Daoy (cell line): ENCODE measurements at places on chromosomes 6 and 20. TPM values are rescaled to one million over a fixed set of nuclear protein-coding genes. Genes with fewer than 3 reads are reported as not detected.

- DNase-seq, result no peak
Observed at GRCh38 chr6:136696238-136696637, 96.0 kb downstream of the MAP3K5 start.

- no peak for DNase-seq
Observed at GRCh38 chr20:36538026-36538722, 3.1 kb upstream of the MYL9 start.

- peak; percentile 53 for DNase-seq
Observed at GRCh38 chr20:38307371-38308046, 3.6 kb downstream of the BPI start.

DNA sequence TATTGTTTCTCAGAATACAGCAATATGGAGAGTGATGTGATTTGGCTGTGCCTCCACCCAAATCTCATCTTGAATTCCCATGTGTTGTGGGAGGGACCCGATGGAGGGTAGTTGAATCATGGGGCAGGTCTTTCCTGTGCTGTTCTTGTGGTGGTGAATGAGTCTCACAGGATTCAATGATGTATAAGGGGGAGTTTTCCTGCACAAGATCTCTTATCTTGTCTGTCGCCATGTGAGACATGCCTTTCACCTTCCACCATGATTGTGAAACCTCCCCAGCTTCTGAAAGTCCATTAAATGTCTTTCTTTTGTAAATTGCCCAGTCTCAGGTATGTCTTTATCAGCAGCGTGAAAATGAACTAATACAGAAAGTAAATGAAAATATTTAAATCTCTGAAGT is 234.8 kb upstream of the TENT5A start:
- peak; percentile 20 for DNase-seq

DNA sequence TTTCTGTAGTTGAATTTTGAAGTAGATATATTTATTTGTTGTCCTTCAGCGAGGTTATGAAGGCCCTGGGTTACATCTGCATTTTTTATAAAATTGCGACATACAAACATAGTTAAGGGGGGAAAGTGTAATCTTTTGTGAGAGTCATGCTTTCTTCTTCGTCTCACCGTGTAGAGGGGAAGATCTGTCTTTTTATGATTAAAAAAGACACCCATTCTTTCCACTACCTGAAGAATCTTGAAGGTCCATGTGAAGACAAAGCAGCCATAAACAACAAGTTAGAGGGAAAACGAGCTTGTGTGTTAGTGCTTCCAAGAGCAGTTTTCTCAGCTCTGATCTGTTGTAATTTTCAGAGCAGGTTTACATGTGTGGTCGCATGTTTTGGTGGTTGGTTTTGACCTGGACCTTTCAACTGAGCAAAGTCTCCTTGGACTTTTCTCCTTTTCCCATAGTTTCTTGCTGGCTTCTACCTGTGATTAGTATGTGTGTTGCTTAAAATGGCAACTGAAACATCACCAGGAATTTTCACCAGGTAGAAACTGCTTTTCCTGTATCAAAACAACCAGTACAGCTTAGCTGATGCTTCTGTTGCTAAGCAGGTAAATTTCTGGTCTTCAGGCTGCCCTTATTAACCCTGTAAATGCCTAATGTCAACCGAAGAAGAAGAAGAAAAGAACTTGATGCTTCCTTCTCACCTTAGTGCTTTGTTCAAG is 37.3 kb downstream of the RREB1 start:
- no peak for DNase-seq

DNA sequence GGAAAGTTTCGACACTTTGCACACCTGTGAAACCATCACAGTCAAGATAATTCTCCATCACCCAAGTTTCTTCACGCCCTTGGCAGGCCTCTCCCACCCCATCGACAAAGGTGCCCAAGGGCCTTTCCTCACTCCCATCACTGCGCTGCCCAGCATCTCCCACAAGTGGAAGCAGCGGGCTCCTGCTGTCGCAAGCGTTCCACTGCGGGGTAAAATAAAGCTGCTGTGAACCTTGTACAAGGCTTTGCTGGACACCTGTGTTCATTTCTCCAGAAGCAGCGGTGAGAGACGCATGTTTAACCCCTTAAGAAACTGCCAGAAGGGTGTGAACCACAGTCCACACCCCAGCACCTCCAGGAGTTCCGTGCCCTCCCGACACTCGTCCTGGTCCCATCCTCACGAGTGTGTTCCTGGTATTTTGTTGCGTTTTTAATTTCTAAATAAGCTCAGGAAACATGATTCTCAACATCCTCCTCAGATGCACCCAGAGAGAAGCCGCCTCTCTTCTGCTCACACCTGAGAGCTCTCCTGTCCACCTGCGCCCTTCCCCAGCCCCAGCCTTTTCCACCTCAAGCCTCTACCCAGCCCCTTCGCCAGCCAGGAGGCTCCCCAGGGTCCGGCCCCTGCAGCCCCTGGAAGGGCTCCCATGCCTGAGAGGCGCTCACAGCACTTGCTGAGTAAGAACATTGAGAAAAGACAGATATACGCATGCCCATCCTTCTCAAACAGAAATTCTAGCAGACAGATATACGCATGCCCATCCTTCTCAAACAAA is 97.5 kb downstream of the TAF4 start:
- no peak for DNase-seq

DNA sequence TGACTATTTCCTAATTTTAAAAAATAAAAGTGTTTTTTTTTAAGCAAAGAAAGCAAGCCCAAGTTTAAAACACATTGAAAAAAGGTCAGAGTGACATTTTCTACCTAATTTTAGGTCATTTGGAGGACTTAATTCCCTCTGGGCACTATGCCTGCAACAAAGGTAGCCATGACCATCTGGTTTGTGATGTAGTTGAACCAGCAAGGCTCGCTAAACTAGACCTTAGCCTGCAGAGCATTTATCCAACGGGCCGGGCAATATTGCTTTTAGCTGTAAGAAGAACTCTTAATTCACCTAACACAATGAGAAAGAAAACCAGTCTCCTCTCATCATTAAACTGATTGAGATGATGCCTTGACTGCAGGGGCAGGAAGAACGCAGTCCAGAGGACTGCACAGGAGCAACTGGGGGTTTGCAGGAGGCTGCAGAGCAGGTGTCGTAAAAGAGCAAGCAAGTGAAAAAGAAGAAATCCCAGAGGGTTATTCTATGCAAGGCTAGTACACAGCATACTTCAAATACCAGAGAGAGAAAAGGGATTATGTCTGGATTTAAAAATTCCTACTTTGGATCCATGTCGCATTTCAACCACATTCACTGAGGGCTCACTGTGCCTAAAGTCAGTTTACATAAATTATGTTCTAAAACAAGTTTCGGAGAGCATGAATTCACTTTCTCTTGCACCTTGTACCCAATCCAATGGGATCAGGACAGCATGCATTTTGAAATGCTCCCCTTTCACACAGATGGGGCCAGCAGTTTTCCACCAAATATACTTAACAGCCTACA is 12.8 kb downstream of the TRAF3IP2 start:
- no peak for DNase-seq

DNA sequence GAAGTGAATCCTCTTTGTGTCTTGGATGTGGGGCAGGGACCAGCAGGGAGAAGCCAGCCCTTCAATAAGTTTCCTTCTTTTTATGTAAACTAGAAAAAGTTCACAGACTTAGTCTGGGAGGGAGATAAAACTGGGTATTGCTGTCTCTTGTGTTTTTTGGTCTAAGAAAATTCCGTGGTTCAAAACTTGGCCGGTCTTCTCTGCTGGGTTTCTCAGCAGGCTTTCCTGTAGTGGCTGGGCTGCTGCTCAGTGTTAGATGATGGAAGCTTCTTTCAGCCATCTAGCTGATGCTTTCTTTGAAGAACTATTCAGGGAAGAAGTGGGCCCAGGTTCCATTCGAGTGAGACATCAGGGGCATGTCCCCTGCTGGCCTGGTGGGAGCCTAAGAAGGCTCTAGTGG is 70.7 kb upstream of the SCP2D1 start:
- no peak for DNase-seq

- no peak for DNase-seq
Observed at GRCh38 chr6:127403636-127404035, 55.6 kb downstream of the KIAA0408 start.

DNA sequence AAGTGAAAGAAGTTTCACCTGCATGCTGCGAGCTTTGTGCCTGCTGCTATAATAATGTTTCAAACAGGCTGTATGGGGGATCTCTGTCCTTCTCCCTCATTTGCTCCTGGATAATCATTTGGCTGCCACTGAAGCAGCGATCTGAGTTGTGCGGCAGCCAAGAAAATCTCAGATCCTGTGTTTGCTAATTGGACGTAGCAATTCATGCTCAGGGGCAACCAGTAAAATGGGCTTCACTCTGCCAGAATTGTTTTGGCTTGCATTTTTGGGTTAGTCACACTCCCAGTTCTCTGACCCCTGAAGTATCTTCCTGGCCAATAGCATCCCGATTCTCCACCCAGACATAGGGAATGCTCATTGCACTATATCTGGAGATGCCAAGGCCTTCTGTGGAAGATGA is 13.7 kb upstream of the STXBP5 start:
- no peak for DNase-seq

DNA sequence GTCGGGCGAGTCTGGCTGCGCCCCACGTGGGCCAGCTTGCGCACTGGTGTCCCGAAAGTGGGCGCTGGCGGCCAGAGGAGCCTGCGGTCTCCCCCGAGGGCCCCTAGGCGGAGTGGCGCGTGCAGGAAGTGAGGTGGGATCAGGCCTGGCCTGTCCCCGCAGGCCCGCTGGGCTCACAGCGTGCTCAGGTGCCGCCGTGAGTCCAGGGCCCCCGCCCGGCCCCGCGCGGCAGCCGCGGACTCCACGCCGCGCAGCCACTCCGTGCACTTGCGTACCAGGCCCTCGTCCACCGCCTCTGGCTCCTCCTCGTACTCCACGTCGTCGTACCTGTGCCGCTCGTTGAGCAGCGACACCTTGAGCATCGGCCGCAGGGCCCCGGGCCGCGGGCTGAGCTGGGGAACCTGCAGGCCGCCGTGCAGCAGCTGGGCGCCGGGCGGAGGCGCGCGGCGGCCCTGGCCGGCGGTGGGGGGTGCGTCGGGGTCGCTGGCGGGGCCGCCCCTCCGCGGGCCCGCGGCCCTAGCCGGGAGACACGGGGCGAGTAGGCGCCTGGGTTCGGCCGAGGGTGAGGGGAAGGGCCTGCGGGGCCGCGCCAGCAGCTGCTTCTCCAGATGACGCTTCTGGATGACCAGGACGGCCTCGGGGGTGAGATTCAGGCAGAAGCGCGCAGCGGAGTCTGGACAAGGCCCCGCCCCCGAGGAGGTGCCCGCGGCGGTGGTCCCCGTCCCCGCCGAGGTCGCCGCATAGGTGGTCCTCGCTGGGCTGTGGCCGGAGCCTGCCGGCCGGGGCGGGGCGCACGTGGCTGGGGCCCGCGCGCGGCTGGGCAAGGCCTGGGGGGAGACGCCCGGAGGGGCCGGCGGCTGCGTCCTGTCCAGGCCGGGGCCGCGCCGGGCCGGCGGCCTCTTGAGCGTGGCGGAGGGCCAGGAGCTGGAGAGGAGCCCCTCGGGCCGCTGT is 835 bp downstream of the PRR18 start:
- peak; percentile 7 for DNase-seq

- DNase-seq, result no peak
Observed at GRCh38 chr20:32969356-32970114, 34.7 kb downstream of the SUN5 start.

DNA sequence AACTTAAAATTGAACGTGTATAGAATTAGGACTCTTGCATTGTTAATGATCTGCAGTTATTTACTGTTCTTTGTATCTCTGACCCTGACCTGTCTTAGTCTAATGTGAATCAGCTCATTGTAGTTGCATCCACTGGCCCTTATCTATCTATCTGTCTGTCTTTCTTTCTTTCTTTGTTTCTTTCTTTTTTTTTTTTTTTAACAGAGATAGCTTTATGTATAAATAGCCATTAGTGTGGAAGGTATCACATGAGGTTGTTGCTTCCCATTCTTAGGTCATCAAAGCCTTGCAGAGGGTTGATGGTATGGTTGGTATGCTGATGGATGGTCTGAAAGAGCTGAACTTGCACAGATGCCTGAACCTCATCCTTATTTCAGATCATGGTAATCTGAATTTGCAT is 59.9 kb downstream of the ENPP1 start:
- no peak for DNase-seq

- DNase-seq, result no peak
Observed at GRCh38 chr6:142820338-142821051, 124.5 kb downstream of the HIVEP2 start.

DNA sequence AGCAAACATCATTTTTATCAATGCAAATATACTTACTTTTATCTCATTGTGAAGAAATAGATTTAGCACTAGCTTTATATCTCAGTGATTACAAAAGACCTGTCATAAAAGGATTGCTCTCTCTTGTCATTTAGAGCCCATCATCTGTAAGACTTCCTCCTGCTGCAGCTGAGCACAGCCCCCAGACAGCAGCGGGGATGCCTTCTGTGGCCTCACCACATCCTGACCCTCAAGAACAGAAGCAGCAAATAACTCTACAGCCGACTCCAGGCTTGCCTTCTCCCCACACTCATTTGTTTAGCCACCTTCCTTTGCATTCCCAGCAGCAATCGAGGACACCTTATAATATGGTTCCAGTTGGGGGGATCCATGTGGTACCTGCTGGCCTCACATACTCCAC is 127.0 kb upstream of the EDN1 start:
- no peak for DNase-seq

- no peak for DNase-seq
Observed at GRCh38 chr20:15922556-15922955, 650.7 kb downstream of the KIF16B start.

- peak; percentile 26 for DNase-seq
Observed at GRCh38 chr6:96899019-96899418, 1.3 kb upstream of the NDUFAF4 start.

GRCh38 chr6:72250664-72251063 is 364.3 kb downstream of the RIMS1 start:
- no peak for DNase-seq

GRCh38 chr6:145090801-145091585 is 644.3 kb downstream of the EPM2A start:
- DNase-seq, result no peak

DNA sequence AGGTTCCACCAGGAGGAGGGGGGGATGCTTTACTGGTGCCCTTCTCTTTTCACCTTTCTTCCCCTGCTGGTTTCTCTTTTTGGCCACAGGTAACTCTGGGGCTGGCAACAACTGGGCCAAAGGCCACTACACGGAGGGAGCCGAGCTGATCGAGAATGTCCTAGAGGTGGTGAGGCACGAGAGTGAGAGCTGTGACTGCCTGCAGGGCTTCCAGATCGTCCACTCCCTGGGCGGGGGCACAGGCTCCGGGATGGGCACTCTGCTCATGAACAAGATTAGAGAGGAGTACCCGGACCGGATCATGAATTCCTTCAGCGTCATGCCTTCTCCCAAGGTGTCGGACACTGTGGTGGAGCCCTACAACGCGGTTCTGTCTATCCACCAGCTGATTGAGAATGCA is 4.4 kb downstream of the TUBB1 start:
- no peak for DNase-seq

DNA sequence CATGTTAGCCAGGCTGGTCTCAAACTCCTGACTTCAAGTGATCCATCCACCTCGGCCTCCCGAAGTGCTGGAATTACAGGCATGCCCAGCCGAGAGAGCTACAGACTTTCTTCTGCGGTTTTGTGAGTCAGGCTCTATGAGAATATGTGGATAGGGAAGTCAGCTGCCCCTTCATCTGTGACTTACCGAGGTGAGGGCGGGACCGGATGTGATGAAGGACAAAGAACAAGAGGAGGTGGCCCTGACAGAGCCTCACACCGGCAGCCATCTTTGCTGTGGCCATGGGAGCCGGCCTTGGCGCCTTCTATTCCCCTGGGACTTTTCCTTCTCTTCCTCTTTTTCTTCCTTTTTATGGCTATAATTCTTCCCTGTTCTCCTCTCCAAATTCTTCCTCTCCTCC is 67.0 kb downstream of the IYD start:
- peak; percentile 95 for DNase-seq

The CLVS2 gene
- total RNA-seq, result under 0.01 TPM in 1 of 2 replicates, not detected in the other

The C6orf118 gene
- 0.51 TPM in 1 of 2 replicates, not detected in the other for total RNA-seq

The TINAG gene
- total RNA-seq, result not detected in 2 replicates

The PPIL6 gene
- total RNA-seq, result 3.8 and 4.5 TPM in 2 replicates

The IP6K3 gene
- total RNA-seq, result not detected in 2 replicates

The SLC29A1 gene
- 14.7 and 20.4 TPM in 2 replicates for total RNA-seq

The PTPRK gene
- 40.1 and 46.5 TPM in 2 replicates for total RNA-seq
